Left ventricle myocardium inferior (tissue), 1 donor: ENCODE measurements at places on chromosomes 7 and 10. TPM values are rescaled to one million over a fixed set of nuclear protein-coding genes. Genes with fewer than 3 reads are reported as not detected.

DNA sequence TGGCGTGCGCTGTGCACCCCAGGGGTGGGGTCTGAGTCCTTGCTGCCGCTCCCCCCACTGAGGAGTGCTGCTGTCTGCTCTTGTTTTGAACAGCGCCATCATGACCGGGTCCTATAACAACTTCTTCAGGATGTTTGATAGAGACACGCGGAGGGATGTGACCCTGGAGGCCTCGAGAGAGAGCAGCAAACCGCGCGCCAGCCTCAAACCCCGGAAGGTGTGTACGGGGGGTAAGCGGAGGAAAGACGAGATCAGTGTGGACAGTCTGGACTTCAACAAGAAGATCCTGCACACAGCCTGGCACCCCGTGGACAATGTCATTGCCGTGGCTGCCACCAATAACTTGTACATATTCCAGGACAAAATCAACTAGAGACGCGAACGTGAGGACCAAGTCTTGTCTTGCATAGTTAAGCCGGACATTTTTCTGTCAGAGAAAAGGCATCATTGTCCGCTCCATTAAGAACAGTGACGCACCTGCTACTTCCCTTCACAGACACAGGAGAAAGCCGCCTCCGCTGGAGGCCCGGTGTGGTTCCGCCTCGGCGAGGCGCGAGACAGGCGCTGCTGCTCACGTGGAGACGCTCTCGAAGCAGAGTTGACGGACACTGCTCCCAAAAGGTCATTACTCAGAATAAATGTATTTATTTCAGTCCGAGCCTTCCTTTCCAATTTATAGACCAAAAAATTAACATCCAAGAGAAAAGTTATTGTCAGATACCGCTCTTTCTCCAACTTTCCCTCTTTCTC lies 26.0 kb downstream of the BNIP3 start:
- H3K27ac ChIP-seq, result no peak overlapping the region
- DNase-seq, result no peak
- H3K4me3 ChIP-seq, result no peak overlapping the region
- H3K27me3 ChIP-seq, result no peaks in the 10 kb centered on the region
- H3K4me1 ChIP-seq, result no peaks in the 10 kb centered on the region

The DNAJB9 gene
- 47.9 TPM for total RNA-seq

GRCh38 chr10:78764436-78764835 lies 304.3 kb upstream of the ZMIZ1 start:
- H3K27me3 ChIP-seq, result no peaks in the 10 kb centered on the region
- no peaks in the 10 kb centered on the region for H3K36me3 ChIP-seq
- peaks cover 13% of the 10 kb centered on the region for H3K4me1 ChIP-seq
- no peak overlapping the region for H3K4me3 ChIP-seq
- peak overlapping the region; percentile 61 for H3K27ac ChIP-seq
- DNase-seq, result no peak

The HOXA1 gene
- total RNA-seq, result not detected

The CALHM1 gene
- total RNA-seq, result not detected

DNA sequence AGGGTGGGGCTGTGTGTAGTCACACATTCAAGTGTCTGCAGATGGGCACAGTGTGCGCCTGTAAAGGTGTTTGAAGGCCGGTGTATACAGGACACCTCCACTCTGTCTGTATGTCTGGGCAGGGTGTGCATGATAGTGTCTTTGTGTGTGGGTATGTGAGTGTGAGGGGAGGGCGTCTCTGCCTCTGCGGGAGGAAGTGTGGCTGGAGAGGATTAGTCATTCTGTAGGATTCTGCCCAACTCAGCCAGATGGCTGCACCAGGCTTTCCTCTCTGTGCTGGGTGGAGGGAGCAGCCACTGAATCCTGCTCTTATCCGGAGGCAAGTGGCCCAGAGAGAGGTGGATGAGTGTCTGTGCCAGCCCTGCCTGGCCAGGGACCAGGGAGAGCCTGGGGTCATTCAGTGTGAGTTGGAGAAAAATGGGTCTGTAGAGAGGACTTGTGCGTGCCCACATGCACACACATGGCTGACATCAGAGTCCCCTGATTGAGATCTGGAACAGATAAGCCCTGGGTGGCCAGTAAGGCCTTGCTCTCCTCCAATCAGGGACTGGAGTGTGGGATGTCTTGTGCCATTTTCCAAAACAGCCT lies 1.7 kb downstream of the SFXN3 start:
- peaks cover 3% of the 10 kb centered on the region for H3K27me3 ChIP-seq
- DNase-seq, result peak; percentile 57
- H3K4me3 ChIP-seq, result peak overlapping the region; percentile 94
- peaks cover 33% of the 10 kb centered on the region for H3K36me3 ChIP-seq
- peaks cover 40% of the 10 kb centered on the region for H3K4me1 ChIP-seq

The MLXIPL gene
- total RNA-seq, result 0.41 TPM

DNA sequence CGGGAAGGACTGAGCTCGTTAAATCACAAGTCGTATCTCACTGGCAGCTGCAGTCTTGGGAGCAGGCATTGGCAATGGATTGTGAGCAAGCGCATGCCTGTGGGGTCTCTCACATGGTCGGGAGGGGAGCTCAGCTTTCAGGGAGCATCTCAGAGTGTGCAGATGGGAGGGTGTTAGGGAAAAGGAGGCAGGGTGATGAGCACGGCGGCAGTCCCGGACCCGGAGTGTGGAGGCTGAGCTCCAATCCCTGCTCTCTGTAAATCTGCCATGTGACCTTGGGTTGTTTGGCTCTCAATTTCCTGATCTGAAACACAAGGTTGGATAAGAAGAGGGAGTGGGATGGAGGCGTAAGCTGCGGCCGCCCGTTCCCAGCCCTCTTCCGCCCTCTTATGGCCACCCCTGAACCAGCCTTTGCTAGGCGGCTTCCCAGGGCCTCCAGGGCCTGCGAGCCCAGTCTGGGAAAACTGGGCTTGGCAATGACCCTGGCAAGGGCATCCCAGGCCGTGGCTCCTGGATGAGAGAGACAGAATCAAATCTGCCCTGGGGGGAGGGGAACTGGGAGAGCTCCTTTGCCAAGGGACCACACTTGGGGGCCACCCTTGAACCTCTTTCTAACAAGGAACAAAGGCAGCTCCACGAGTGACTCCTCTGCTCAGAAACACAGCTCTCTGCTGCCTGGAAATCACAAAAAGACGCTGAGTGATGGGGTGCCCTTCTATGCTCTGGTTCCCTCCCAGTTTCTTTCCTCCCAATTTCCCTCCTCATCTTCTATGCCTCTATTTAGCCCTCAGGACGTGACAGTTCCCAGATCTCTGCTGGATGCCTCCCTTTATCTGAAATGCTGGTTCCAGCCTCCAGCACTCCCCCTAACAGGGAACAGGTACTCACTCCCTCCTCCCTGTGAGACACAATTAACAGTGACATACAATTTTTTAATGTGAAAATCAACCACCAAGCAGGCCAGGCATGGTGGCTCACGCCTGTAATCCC lies 41.7 kb upstream of the LOXL4 start:
- peak overlapping the region; percentile 10 for H3K4me3 ChIP-seq
- no peaks in the 10 kb centered on the region for H3K36me3 ChIP-seq
- H3K27me3 ChIP-seq, result peaks cover 15% of the 10 kb centered on the region
- H3K4me1 ChIP-seq, result peaks cover 14% of the 10 kb centered on the region
- H3K27ac ChIP-seq, result no peak overlapping the region

The FAM241B gene
- total RNA-seq, result 5.3 TPM

The CALHM2 gene
- 11.3 TPM for total RNA-seq

GRCh38 chr7:64869912-64870562 lies 33.0 kb upstream of the ZNF273 start:
- no peaks in the 10 kb centered on the region for H3K36me3 ChIP-seq
- H3K27ac ChIP-seq, result no peak overlapping the region
- H3K4me3 ChIP-seq, result no peak overlapping the region
- no peaks in the 10 kb centered on the region for H3K4me1 ChIP-seq

- peak overlapping the region; percentile 73 for H3K27ac ChIP-seq
- H3K27me3 ChIP-seq, result no peaks in the 10 kb centered on the region
- H3K4me3 ChIP-seq, result peak overlapping the region; percentile 44
Measured at GRCh38 chr10:3935933-3936359, 150.9 kb upstream of the KLF6 start.

- no peak for DNase-seq
- H3K27me3 ChIP-seq, result peaks cover 60% of the 10 kb centered on the region
- no peaks in the 10 kb centered on the region for H3K4me1 ChIP-seq
- no peak overlapping the region for H3K4me3 ChIP-seq
Measured at GRCh38 chr7:157795199-157795598, 458.4 kb downstream of the DNAJB6 start.

The ZNF655 gene
- total RNA-seq, result 26.1 TPM

DNA sequence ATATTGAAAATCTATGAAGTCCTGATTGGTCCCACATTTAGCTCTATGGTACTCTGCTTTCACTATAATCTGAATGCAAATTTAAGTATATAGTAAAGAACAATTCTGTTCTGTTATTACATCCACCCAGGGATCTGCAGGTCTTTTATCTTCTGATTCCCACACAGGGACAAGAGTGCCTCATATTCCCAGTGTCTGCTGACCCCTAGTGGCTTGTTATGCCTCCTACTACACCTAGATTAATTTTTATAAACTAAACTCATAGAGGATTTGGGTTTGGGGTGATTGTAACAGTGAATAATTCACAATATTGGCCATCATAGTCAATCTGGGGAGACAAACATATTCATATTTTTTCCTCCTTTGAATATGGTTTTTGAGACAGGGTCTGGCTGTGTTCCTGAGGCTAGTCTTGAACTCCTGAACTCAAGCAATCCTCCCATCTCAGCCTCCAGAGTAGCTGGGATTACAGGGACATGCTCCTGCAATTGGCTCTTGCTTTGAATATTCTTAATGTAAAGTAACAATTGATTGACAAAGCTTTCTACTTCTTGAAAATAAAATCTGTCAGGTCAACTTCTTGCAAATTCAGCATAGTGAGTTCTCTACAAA lies 282.1 kb downstream of the KCND2 start:
- H3K27me3 ChIP-seq, result no peaks in the 10 kb centered on the region
- no peak overlapping the region for H3K27ac ChIP-seq
- H3K36me3 ChIP-seq, result no peaks in the 10 kb centered on the region
- H3K4me1 ChIP-seq, result no peaks in the 10 kb centered on the region
- no peak for DNase-seq

DNA sequence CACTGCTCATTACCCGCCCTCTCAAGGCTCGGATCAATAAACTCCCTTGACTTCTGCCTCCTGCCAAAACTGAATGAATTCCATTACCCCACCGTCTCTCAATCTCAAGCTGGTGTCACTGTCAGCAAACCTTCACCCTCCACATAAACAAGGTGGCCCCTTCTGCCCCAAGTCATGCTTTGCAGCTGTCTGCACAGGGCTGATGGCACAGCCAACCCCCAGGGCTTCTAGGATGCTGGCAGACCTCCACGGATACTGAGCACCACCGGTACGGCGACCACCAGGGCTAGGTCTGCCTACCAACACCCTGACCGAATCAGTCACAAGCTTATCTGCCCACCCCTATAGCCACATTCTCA lies 46.1 kb downstream of the PARD3 start:
- no peak for DNase-seq
- peak overlapping the region; percentile 62 for H3K27ac ChIP-seq
- H3K27me3 ChIP-seq, result no peaks in the 10 kb centered on the region
- H3K4me1 ChIP-seq, result peaks cover 73% of the 10 kb centered on the region

GRCh38 chr10:79475877-79476276 lies 30.5 kb upstream of the ZCCHC24 start:
- no peak for DNase-seq
- no peaks in the 10 kb centered on the region for H3K36me3 ChIP-seq
- H3K4me1 ChIP-seq, result peaks cover 10% of the 10 kb centered on the region
- no peaks in the 10 kb centered on the region for H3K27me3 ChIP-seq
- H3K4me3 ChIP-seq, result no peak overlapping the region
- H3K27ac ChIP-seq, result no peak overlapping the region

The VAX1 gene
- not detected for total RNA-seq

- H3K27me3 ChIP-seq, result no peaks in the 10 kb centered on the region
- DNase-seq, result no peak
- H3K36me3 ChIP-seq, result no peaks in the 10 kb centered on the region
Measured at GRCh38 chr7:7922684-7923385, 45.8 kb upstream of the GLCCI1 start.

- DNase-seq, result no peak
- no peaks in the 10 kb centered on the region for H3K27me3 ChIP-seq
- no peak overlapping the region for H3K4me3 ChIP-seq
- H3K27ac ChIP-seq, result no peak overlapping the region
- no peaks in the 10 kb centered on the region for H3K4me1 ChIP-seq
Measured at GRCh38 chr10:82969405-82969804, 1094.4 kb downstream of the NRG3 start.

The TCAF2 gene
- total RNA-seq, result 0.22 TPM

The NYAP1 gene
- total RNA-seq, result 0.38 TPM

DNA sequence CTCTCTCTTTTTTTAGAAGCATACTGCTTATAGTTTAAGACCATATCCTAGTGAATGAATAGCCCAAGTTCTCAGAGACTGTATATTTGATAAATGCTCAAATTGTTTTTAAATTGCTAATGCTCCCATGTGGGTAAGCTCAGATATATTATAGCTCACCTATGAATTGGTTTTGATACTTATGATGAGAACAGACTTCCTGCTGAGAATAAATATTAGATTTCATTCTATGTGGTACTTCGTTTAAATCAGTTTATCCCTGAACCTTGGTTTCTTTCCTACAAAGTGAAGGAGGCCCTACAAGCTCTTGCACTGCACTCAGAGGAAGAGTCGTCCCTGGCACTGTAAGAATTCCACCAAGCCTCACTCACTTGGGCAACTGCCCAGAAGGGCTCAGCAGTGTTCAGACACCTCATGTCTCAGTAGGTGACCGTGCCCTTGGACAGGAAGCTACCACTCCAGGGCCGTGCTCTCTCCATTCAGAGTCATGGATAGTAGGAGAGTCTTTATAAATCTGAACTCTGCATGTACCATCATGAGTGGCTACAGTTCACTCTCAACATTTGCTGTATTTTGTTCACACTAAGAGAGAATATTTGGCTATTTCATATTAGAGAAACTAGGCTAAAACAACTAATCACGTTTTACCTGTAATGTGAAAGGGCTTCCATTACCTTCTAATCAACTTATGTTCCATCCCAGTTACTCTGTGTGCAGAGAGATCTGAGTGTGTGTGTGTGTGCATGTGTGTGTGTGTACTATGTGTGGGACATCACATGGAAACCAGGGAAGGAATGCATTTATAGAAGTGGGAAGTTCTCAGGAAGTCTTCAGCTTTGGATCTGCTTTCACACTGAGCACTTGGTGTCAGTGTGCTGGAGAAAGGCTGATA lies 93.8 kb downstream of the PTPRE start:
- peak overlapping the region; percentile 66 for H3K27ac ChIP-seq
- H3K4me3 ChIP-seq, result no peak overlapping the region
- DNase-seq, result peak; percentile 56
- H3K36me3 ChIP-seq, result no peaks in the 10 kb centered on the region
- H3K27me3 ChIP-seq, result no peaks in the 10 kb centered on the region
- peaks cover 59% of the 10 kb centered on the region for H3K4me1 ChIP-seq
